Stimulated activated CD8-positive, alpha-beta memory T cell treated with anti-CD3 and anti-CD28 coated beads, Interleukin-7, amount 100 ng/mL, for 24 hours (primary cell): ENCODE measurements at places on chromosomes 3 and 15.

GRCh38 chr3:113084777-113085176, 94.0 kb downstream of the GTPBP8 start:
- no peak for DNase-seq

DNA sequence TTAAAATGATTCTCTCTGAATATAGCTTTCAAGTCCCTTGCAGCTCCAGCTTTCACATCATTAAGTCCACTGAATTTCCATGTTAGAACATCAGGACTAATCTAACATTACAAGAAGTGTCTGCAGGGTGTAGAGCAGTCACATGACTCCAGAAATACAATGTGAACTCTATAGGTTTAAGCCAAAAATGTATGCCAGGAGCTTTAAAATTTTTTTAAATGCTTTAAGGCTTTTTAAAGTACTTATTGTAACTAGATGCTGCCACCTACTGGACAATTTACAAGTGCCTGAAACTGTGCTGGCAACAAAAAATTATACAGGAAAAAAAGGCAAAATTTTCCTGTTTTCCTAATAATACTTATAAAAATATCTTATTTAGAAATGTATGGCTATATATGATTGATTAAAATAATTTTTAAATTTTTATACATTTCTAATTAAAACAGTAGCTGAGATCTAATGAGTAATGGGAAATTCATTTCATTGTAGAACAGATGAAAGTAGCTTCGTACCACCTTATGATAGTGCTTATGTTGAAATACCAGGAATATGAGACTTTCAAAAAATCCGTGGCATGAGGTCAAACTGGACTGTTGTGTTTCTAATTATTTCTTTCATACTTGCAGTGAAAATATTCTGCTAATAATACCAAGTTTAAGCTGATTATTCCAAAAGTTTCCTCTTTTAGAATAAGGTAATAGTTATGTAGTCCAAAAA, 25.7 kb downstream of the FSIP1 start:
- no peak for DNase-seq

DNA sequence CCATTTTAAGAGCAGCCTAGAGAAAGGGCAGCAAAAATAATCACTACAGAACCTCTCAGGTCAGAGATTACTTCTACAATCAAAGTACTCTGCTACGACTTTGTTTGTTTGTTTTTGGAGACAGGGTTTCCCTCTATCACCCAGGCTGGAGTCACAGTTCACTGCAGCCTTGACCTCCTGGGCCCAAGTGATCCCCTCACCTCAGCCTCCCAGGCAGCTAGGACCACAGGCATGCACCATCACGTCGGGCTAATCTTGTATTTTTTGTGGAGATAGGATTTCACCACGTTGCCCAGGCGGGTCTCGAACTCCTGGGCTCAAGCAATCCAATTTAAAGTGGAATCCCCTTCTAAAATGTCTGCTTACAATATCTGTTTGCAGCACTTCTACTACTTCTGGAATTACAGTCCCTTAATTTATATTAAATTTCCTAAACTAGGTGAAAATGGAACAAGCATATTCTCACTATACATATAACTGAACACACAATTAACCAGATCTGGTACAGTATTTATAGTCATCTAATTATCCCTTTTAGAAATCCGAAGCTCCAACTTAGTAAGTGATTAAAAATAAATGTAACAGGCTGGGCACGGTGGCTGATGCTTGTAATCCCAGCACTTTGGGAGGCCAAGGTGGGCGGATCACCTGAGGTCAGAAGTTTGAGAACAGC, 4.4 kb downstream of the UACA start:
- DNase-seq = no peak

DNA sequence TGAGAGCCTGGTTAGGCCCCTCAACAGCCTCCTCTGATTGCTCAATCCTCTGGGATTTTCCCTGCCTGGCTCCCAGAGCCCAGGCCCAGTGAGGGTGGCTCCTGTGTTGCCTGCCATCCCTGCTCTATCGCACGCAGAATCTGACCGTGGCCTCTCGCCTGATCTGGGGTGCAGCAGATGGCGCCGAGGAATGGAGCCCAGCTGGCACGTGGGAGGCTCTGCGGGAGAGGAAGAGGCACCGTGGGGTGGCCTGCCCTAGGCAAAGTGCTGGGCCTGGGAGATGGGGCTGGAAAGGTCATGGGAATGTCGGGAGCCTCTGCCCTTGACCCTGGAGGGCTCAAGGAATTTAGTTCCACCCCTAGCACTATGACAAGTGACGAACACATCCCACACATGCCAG, 10.3 kb downstream of the SV2B start:
- DNase-seq = no peak

- no peak for DNase-seq
These were observed 365.6 kb downstream of the TIGIT start for GRCh38 chr3:114659109-114660061.

DNA sequence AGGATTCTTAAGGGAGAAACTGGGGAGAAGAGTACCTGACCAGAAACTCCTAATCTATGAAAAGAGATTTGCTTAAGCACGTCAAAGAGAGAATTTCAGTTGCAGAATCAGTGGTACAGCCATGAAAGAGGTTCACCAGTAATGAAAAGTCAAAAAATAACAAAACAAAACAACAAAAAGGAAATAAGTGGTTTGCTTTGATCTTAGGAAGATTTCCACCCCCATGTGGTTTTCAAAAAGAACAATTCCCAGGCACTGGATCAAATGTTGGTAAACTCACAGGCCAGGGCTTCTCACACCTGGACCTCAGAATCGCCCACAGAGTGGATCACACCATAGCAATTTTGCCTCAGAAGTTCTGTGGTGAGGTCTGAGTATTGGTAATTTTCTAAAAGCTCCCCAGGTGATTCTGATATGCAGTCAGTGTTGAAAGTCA, 67.5 kb downstream of the TMEM39A start:
- no peak for DNase-seq

- DNase-seq = no peak
These were observed 55.1 kb downstream of the GPR160 start for GRCh38 chr3:170092907-170093306.

- DNase-seq = no peak
These were observed 52.8 kb downstream of the IL12A start for GRCh38 chr3:160041465-160041864.

DNA sequence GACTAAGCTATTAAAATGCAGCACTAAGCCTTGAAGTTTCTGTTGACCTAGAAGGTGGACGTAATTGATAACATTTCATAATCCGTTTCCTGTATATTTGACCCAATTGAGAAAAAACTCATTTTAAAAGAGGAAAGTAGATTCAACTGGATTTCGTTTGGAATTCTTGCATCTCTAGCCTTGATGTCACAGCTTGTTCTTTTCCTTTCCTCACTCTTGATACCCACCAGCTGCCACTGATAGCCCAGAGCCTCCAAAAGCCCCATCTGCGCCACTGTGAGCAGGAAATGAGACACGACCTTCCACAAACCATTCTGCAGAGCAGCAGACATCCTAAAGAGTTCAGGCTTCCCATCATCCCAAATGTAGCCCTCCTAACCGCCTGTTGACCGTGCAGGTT, 61.8 kb downstream of the FOXB1 start:
- DNase-seq = no peak

DNA sequence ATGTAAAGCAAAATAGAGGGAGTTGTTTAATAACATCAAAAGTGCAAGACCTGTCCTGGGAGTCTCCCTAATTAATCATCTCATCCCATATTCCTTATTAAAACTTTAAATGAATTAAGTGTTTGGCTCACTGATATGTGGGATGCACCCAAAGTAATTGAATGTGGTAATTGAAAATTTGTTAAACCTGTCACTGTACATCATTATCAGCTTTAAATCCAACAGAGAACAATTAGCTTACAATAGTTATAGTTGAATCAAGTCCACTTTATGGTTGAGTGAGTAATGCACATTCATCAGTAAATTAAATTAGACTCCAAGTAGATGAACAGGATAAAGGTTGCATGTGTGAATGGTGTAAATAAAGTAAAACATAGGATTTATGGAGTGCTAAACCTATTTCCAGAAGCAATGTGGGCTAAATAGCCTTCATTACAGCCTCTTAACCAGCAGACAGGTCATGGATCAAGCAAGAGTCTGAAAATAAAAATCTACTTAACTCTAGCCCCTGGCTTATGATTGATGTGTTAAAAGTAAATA, 608.2 kb upstream of the CCDC54 start:
- DNase-seq = no peak
